ENCODE measurements at places on chromosomes 3 and 15.
A peak's percentile ranks its signal among the peaks of the same experiment; 100 is the strongest.

DNA sequence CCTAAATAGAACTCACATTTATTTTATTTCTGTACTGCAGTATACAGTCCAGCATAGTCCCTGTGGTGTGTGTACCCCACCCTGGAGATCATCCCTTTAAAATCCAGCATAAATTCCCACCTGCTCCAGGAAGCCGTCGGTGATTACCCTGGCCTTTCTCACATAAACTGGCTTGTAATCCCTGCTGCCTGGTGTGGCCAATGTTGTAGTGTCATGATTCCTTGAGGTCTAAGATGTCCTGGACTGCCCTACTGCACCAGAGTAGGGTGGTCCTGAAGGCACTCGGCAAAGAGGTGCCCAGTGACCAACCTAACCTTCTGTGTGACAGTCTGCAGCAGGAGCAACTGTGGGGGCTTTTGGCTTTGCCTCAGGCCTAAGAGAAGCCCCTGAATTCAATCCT, 58.9 kb downstream of the ITGA11 start:
- no peak for DNase-seq

- DNase-seq, result peak; percentile 41
These were observed 11.2 kb downstream of the TNFSF10 start for GRCh38 chr3:172511783-172512762.

DNA sequence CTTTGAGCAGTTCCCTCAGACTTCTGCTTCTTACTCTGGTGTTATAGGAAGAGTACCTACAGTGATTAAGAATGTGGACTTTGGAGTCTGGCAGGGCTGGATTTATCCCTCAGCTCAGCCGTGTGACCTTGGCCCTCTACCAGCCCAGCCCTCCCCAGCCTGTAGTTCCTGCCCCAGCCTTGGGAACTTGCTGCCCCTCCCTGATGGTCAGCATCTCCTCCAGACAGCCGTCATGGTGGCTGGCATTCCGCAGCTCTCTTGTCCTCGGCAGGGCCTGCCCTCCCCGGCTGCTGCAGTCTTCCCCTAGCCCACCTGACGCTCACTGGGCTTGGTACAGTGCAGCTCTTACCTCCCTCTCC, 21.9 kb upstream of the CPNE9 start:
- DNase-seq, result no peak

- DNase-seq, result no peak
These were observed 5.1 kb downstream of the EPHB3 start for GRCh38 chr3:184566441-184567414.

DNA sequence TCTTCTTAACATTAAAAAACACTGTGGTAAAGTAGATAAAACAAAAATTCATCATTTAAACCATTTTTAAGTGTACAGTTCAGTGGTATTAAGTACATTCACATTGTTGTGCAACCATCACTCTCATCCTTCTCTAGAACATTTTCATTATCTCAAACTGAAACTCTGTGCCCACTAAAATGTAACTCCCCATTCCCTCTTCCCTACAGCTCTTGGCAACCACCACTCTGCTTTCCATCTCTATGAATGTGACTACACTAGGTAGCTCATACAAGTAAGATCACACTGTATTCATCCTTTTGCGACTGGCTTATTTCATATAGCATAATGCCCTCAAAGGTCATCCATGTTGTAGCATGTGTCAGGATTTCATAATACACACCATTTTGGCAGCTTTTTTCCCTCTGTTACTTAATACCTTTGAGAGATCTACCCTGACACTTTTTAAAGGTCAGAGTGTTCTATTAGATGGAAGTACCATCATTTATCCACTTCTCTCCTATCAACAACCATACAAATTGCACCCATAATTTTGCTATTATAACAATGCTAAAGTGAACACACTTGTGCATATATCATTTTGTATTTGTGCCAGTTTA, 42.9 kb upstream of the FRMD4B start:
- DNase-seq, result no peak

DNA sequence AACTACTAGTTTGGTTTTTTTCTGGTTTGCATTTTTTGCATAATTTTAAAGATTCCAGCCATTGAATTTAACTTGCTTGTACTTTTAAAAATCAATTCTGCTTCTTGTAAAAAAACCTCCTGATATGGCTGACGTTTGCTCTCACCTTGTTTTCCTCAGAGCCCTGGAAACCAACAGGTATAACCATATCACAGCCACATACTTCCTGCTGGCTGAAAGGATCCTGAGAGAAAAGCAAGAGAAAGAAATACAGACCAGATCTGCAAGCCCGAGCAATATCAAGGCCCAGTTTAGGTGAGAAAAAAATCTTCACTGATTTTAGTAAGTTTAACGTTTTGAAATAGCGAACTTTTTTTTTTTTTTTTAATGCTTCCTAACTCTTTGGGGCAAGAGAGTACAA, 56.8 kb downstream of the SNRK start:
- no peak for DNase-seq

DNA sequence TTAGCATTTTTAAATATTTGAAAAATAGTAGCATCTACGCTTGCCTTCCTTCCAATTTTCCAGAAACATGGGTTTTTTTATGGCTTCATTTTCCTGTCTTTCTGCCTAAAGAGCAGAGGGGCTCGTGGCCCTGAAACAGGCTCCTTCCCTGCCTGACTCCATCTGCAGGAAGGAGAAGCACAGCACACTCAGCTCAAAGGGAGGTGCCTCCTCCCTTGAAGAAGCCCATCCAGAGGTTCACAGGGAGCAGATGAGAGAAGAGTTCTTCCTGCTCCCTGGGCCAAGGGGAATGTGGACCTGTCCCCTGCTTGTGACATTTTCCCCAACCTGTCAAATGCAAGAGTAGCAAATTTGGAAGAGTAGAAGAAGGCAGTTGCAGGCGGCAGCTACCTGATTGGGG, 55.8 kb downstream of the BBX start:
- no peak for DNase-seq

- DNase-seq, result no peak
These were observed at the start of gene AMOTL2 for GRCh38 chr3:134374105-134374790. Gene AMOTL2, minus strand, starts transcription at chr3:134374447. Its CDS starts 3,014 bp downstream, at chr3:134371433.

DNA sequence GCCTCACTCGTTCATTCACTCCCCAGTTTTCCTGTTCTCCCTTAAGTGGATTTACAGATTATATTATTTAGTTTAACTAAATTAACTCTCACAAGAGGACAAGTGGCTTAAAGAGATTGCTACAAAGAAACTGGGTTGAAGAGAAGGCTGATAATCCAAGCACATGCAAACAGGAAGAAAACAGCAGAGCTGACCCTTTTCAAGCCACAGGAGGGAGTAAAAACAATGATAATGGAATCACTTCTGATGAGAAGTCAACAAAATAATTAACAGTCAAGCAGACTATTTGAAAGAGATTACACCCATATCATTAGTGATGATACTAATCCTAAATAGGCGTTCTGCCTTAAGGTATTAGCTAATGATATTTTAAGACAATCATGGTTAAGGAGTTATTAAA, 31.7 kb downstream of the BOC start:
- no peak for DNase-seq

GRCh38 chr15:40807888-40808461, 702 bp upstream of the DNAJC17 start:
- DNase-seq, result no peak

- DNase-seq, result no peak
These were observed 265.6 kb upstream of the DCBLD2 start for GRCh38 chr3:99167071-99167470.

DNA sequence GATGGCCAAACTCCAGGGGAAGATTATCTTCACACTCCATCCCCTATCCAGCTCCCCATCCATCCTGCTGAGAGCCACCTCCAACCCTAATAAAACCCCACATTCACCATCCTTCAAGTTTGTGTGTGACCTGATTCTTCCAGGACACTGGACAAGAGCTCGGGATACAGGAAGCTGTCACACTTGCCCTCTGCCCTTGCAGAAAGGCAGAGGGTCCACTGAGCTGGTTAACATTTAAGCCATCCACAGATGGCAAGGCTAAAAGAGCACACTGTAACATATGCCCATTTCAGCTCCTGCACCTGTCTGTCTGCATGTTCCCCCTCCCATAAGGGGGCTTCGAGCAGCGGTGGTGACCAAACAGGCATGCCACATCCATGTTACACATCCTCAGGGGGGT, 29.8 kb downstream of the SETMAR start:
- DNase-seq, result no peak

DNA sequence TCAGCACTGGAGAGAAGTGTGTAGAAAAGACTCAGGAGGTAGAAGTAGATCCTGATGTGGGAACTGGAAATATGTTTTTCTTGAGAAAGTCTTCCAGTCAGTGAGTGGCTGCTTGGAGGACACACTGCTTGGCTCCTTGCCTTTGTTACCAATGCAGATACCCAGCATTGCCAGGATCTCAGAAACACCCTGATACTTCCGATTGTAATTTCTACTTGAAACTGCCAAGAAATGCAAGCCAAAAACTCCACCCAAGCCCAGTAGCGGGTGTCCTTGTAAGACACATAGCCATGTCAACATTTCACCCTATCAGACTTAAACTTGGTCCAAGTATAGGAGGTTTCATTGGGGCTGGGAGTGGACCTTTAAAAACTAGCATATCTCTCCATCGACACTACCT, 141.8 kb downstream of the ALDH1A2 start:
- no peak for DNase-seq

DNA sequence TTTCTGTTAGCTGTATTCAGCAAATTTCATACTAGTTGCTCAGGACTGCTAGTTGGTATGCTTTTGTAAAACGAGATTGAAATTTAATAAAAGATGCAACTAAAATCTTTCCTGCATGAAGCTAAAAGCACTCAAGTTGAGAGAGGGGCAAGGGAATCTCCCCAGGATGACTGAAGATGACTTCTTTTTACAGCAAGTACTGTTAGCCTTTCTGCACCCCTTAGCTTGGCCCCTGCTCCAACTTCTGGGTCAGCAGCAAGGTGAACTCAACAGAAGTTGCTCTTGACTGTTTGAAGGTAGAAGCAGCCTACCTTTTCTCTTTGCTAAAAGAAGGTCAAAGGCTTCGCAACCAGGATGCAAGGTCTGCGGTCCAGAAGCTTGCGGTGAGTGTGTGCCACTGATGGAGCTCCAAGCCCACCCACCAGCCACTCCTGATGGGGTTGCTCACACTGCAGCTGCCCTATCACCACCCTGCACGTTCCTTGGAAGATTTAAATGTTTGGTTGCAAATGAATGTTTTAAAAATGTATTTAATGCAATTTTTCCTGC, 32.5 kb downstream of the NME9 start:
- no peak for DNase-seq

DNA sequence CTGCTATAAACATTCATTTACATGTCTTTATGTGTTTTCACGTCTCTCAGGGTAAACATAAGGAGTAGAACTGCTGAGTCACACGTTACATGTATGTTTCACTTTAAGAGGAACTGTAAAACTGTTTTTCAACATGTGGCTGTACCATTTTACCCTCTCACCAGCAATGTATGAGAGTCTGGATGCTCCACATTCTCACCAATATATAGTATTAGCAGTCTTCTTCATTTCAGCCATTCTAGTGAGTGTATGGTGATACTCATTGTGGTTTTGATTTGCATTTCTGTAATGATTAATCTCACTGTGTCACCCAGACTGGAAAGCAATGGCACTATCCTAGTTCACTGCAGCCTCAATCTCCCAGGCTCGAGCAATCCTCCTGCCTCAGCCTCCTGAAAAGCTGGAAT, 37.1 kb downstream of the PHC3 start:
- DNase-seq, result no peak

GRCh38 chr3:46122091-46122490, 86.0 kb downstream of the CCR1 start:
- no peak for DNase-seq

GRCh38 chr15:26261966-26262365, 398.8 kb upstream of the ATP10A start:
- no peak for DNase-seq

DNA sequence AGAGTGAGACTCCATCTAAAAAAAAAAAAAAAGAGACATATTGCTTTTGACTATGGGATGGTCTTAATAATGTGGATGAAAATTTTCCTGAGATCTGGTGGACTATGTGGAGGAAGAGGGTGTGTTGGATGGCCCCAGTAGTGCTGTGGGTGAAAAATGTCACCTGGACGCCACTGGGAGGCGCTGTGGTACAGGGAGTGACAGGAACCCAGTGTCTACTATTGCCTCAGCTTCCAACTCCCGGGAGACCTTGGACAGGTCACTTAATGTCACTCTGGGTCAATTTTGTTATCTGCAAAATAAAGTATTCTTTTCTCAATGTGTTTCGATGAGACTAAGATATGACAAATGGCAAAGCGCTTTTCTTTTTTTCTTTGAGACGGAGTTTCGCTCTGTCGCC, 27.7 kb upstream of the DCP1A start:
- peak; percentile 49 for DNase-seq

GRCh38 chr15:77773903-77774302, 141.2 kb upstream of the LINGO1 start:
- no peak for DNase-seq

DNA sequence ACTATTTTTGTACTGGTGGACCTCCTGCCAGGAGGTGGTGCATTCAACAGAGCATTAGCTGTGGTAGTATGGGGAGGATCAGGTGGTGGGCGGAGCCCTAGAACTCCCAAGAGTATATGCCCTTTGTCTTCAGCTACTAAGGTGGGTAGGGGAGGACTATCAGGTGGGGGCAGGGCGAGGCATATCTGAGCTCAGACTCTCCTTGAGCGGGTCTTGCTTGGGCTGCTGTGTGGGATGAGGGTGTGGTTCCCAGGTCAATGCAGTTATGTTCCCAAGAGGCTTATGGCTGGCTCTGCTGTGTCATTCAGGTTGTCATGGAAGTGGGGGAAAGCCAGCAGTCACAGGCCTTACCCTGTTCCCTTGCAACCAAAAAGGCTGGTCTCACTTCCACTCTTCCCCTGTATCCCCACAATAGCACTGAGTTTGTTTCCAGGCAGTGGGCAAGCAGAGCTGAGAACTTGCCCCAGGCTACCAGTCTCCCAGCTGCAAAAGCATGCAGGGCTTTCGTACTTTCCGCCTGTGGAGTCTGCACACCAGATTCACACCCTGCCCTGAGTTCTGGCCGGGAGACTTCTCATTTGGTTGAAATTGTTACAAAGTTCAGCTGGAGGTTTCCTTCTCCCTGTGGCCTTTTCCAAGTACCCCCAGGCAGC, 93.7 kb upstream of the DPPA4 start:
- no peak for DNase-seq

DNA sequence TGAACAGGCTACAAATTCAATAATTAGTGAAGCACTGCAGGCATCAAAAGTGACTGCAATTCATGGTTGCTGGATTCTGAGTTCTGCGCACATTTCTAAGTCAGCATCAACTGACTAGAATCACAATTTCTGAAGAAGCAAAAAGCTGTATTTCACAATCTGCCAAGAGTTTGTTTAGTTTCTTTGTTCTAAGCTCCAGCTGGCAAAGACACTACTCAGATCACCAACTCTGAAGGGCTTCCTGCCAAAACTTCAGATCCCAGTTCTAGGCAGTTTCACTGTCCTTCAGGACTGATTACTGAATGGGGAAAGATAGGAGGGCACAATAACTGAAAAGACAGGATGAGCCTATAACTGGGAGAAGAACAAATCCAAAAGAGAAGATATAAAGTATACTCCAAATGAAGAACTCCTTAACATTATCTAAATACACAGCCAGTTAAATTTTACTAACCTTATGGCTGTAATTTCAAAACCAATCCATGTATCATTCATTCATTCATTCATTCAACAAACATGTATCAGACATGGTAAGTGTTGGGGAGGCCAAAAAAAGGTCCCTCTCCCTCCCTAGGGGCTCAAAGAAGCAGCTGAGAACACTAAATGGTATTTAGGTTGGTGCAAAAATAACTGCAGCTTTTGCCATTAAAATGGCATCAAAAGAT, 17.1 kb downstream of the TJP1 start:
- DNase-seq, result no peak
